Dermis microvascular lymphatic vessel endothelial cell (primary cell): ENCODE measurements at places on chromosomes 5 and 9. TPM values are rescaled to one million over a fixed set of nuclear protein-coding genes. Genes with fewer than 3 reads are reported as not detected.
A peak's percentile ranks its signal among the peaks of the same experiment; 100 is the strongest.

DNA sequence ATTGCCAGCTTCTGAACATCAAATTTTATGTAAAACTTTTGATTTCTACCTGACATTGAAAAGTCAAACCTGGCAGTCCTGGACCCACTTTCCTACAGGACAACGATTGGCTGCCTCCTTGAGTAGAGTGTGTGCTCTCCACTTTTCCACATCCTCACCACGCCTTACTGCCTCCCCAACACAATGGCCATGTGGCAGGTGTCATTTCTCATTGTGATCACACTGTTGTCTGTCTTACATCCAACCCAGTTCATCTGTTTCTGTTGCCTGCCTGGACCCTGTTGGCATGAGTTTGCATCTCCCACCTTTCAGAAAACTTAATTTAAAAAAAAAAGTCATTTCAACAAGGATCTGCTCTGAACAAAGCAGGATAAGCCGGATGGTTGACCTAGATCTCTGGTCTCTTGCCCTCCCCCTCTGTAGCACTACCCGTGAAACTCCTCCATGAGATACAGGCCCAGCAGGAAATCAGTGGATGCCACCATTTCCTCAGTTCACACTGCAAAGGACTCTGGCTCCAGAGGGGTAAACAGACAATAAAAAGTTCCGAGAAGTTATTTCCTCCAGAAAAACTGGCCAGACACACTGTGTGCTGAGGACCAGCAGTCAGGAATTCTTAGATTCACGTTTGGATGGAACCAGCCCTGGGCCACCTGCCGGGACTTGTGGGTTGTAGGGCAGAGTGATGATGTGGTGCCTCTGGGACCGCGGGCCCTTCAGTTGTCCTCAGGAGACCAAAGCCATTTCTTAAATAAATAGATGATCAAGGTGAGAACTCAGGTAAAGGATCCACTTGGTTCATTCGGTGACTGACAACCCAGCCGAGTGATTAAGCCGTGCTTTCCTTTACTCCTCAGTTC, 48.6 kb downstream of the AMBP start:
- DNase-seq, result peak; percentile 68

GRCh38 chr9:12774861-12775678, at the start of gene LURAP1L:
TSS of gene LURAP1L (plus strand) at chr9:12775020. CDS start at chr9:12775716, 696 bp downstream.
- DNase-seq, result peak; percentile 72

Gene DMRT1
- under 0.01 TPM in 1 of 2 replicates, not detected in the other for total RNA-seq

Gene VPS13A
- 18.9 and 20.1 TPM in 2 replicates for total RNA-seq

- DNase-seq, result no peak
Measured at GRCh38 chr5:29930316-29930715, 1263.2 kb upstream of the CDH6 start.

DNA sequence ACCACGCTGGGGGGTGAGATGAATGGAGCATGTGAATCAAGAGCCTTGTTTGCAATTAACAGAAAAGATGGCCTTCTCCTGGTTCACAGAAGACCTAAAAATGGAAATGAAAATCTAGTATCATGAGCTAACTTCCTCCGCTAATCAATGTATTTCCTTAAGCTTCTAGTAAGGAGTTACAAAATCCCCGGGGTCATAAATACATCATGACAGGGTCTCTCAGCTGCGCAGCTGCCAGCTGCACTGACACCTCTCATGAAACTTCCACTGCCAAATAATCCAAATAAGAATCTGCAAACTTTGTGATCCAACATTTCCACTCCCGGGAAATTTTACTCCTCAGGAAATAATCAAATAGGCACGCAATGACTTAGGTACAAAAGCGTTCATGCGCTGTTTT, 11.9 kb downstream of the MYO10 start:
- no peak for DNase-seq

Gene SLC4A9
- total RNA-seq, result not detected in 2 replicates

Gene ZDHHC11B
- total RNA-seq, result not detected in 2 replicates

- DNase-seq, result no peak
Measured at GRCh38 chr9:5043381-5043780, 58.3 kb downstream of the JAK2 start.

DNA sequence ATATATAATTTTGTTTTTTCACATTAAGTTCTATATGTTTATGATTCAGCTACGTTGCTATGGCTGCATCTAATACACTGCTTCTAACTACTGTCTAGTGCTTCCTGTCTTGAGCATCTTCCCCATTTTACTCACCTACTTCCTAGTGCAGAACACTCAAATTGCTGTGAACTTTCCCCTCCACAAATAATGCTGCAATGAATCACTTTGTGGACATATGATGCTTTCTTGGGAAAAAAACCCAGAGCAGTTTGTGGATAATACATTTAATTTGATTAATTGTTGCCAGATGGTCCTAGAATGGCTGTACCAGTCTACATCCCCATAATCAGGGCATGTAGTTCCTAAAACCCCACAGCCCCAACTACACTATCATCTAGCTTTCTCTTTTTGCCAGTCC, 18.5 kb downstream of the CD180 start:
- no peak for DNase-seq

Gene PCDHB5
- 0.51 and 1.4 TPM in 2 replicates for total RNA-seq

- DNase-seq, result no peak
Measured at GRCh38 chr5:154200221-154200620, 9.7 kb downstream of the GALNT10 start.

DNA sequence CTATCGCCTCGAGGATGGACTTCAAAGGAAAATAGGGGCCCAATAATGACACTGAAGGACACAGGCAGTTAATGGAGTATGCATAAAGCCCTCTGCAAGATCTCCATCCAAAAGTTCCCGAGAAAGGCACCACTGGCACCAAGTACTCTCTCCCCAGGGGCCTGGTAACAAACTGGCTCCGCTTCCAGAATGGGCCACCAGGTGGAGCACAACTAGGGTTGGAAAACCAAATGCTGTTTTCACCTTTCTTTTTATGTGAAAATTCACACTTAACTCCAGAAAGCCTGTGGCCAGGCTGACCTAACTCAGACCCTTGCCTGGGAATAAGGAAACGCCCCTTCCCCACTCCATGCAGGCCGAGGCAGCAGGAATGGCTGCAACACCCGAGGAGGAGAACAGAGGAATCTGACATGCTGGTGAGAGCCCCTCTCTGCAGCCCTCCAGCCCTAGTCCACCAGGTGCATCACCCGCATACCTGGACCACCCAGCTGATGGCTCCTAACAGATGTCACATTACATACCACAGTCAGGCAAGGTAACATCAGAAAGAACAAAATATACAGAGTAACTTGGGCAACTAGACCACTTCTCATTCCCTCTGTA, 42.8 kb downstream of the CAMSAP1 start:
- peak; percentile 31 for DNase-seq

- DNase-seq, result no peak
Measured at GRCh38 chr5:158759283-158759682, 340.4 kb downstream of the EBF1 start.

Gene NTRK2
- under 0.01 TPM in 1 of 2 replicates, not detected in the other for total RNA-seq

Gene SGTB
- total RNA-seq, result 7.0 and 10.3 TPM in 2 replicates

DNA sequence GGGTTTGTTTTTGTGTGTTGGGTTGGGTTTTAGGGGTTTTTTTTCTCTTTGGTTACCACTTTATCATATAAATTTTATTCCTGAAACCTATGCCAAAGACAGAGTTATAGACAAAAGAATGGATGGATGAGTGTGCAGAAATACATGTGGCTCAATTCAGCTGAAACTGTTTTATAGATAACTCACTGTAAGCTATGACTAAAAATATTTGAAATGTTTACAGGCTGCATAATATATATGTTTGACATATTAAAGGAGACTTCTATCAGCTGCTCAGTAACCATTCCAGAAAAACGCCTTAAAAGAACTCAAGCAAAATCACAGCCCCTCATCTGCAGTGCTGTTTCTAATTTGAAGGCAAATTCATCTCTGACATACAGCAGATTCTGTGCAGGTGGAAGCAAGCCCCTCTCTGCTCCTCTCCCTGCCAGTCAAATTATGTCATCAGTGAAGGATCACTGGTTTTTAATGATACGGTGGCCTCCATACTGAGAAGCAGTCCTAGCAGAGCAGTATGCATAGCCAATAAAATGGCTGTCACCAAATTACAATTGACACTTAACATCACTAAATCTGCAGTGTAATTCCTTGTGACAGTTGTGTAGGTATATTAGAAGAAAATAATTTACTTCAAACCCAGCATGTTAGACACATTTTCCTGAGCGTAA, 301.6 kb downstream of the NR2F1-AS1 start:
- no peak for DNase-seq

DNA sequence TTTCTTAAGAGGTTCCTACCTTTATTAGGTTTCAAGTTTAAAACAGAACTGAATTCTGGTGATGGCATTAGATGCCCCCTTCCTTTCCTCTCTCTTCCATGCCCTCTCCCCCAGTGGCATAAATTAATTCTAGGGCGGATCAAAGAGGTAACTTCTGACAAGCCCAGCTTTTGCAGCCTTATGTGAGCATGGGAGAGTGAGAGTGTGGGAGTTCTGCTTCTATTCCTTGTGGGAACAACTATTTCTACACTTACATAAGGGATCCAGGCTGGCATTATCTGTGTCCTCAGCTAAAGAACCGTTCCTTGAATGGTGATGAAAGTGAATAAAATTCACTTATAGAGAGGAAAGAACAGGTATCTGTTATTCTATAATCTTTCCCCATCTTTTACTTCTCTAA, 437.6 kb downstream of the KIF4B start:
- no peak for DNase-seq

GRCh38 chr5:124061068-124061430, 549.1 kb downstream of the CSNK1G3 start:
- no peak for DNase-seq

DNA sequence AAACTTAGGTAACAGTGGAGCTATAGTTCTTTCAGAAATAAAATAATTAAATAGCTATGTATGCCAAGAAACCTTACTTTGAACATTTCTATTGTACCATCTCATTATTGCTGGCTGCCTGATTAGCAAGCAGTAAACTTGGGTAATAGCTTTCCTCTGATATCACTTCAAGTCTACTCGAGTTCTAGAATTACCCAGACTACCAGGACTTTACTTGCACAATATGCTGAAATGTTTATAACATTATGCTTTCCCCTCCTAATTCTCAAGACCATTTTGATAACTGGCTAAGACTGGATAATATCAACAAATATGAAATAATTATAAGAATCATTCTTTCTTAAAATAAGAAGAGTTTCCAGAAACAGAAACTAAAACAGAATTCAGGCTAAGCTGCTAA, 512.6 kb downstream of the RAB3C start:
- no peak for DNase-seq

- no peak for DNase-seq
Measured at GRCh38 chr9:21695443-21695842, 107.0 kb upstream of the MTAP start.
